T-helper 9 cell (primary cell): ENCODE measurements at places on chromosomes 11 and 22.

GRCh38 chr22:20421507-20421874, 16.1 kb downstream of the SCARF2 start:
- no peak for DNase-seq

DNA sequence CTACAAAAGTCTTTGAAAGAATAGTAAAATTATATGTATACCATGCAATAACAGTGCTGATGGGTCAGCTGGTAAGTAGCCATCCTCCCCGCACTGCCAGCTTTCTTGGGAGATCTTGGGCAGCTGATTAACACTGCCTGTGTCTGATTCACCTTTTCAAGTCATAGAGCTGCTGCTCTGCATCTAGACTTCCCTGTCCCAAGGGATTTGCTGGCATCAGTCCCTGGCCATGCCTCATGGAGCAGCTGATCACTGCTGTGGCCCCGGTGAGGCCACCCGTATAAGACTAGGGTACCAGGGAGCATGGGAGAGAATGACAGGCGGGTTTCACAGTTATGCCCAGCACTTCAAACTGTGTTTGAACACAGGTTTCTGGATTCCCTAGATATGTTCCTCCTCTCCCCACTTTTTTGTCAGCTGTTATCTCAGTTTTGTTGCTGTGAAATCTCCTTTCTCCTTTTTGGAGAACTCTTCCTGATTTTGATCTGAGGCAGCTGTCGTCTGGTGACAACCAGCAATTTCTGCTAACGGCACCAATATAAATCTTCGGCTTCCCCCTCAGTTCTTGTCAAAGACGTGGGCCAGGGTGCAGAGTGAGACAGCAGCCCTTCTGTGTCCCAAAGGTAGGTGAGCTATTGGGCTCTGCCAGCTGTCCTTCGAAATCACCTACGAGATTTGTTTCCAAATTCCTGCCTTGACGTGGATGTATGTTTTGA, 438.9 kb downstream of the NTM start:
- no peak for DNase-seq

DNA sequence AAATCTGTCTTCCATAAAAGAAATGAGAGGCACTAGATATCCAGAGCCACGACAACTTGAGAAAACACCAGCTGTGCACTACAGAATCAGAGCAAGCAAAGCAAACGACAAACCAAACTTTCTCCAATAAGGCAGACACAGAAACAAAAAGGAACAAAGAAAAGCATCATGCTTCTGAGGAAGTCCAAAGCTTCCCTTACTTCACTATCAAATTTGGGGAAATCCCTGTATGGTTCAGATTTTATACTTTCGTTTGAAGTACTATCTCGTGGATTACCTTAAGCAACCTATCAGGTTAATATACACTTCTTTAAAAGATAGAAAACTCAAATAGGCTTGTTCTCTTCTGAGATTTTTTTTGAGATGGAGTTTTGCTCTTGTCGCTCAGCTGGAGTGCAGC, 27.7 kb downstream of the ALG9 start:
- no peak for DNase-seq

- peak; percentile 61 for DNase-seq
Measured at GRCh38 chr11:68841718-68842426, at the start of gene CPT1A. Gene CPT1A, minus strand, starts transcription at chr11:68841916. Its CDS starts 26,442 bp downstream, at chr11:68815474.
